ENCODE measurements at places on chromosomes 16 and 17.

DNA sequence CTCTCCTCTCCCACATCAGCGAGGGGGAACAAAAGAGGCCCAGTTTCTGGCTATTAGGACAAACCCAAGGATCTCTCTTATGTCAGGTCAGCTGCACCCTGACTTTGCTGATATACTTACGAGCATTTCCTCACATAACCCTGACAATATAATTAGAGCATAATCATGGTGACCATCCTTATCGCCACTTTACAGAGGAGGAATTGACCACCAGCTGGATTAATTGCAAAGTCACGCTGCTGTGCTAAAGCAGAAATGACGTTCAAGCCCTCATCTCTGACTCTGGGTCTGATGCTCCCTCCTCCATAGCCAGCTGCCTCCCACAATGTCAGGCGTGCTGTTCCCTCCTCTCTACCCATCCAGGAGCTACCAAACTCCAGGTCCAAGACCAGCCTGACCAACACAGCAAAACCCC, 42.6 kb downstream of the TRARG1 start:
- peak; percentile 57 for DNase-seq

DNA sequence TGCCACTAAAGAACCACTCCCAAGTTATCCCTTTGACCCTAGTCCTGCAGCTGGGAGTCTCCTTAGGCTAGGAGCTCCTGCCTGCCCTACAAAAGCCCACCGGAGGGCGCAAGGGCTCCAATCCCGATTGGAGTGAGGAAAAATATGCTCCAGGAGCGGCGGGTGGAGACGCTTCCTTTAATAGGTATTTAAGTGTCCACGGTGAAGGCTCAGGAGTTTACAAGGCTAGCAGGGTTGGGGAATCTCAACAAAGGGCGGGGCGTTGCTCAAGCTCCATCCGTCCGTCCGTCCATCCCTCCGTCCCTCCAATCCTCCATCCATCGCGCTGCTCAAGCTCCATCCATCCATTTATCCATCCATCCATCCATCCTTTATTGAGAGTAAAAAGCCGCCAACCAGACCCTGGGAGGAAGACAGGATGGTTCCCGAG, 556 bp upstream of the SPNS1 start:
- DNase-seq, result peak; percentile 35

DNA sequence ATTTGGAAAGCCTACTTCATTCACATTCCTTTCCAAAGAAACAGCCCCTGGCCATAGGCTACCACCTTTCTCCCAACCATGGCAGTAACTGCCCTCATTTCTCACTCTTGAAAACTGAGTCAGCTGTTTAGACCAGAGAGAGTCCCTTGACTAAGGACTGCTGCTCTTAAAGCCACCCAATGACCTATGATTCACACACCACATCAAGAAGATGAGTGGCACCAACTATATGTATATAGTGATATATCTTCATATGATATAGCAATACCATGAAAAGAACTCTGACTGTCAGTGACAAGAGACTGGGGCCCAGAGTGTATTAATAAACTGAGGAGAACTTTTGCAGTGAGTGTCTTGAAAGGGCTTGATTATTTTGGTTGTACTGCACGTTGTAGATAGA, 404.5 kb upstream of the ASIC2 start:
- no peak for DNase-seq

- DNase-seq, result no peak
These were observed 868 bp downstream of the KCNJ12 start for GRCh38 chr17:21376759-21377690.

GRCh38 chr16:66143415-66143814, 223.1 kb upstream of the CDH5 start:
- DNase-seq, result no peak

DNA sequence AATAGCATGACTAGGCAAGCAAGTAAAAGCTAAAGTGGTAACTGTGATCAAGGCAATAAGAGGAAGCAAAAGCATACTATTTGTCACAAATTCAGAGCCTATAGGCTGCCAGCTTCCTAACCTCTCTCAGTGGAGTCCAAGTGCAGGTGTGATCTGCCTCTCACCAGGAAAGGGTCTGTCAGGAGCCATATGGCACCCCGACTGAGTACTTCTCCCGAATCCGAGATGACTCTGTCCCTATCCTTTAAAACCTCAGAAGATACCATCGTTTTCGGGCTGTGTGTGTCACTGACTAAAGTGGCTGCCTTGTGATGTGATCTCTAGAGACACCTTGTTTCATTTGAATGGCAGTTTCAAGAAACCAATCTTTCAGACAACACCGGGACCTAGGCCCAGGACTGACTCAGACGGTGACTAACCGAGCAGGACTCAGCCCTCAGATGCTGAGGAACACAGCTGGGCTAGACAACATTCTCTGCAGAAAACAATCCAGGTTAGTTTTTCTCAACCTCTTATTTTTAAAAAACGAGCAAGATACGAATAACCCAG, 63.6 kb downstream of the SMG6 start:
- no peak for DNase-seq

GRCh38 chr16:12869698-12870427, 31.5 kb upstream of the SHISA9 start:
- no peak for DNase-seq

DNA sequence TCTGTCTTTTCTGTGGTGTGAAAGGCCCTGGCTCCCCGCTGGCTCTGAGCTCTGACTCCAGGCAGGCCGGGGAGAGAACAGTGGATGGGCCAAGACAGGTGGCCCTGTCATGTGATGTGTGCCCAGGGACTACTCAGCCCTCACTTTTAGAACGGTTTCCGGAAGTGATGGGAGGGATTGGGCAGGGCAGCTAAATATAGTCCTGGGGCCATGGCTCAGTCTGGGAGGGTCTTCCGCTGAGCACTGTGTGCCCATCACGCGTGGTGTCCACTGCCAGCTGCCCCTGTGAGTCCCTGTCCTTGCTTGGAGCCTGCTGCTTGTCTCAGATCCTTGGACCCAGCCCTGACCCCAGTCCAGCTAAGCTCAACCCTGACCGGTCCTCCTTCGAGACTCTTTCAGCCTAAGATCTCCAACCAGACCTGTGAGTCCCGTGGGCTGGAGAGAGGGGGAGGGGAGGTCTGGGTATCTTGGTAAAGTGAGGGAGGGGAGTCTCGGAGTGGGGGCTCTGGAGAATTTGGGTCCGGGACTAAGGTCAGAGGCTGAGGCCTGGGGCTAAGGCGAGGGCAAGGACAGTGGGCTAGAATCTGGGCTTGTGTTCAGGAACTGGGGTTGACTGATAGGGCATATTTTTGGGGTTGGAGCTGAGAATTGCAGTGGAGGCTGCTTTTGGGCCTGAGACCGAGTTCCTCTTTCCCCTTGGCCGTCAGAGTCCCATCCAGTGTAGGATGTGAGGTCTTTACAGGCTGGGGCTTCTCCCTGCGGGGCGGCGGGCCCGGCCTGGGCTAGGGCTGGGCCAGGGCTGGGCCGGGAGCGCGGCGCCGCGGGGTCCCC, at the start of gene TRIM72:
TSS of gene TRIM72 (plus strand) at position 243 of the 831 bp plus-strand sequence. CDS start 620 bp downstream, outside the sequence.
- DNase-seq, result no peak

- no peak for DNase-seq
These were observed 639 bp upstream of the TRIM65 start for GRCh38 chr17:75897160-75898019.

DNA sequence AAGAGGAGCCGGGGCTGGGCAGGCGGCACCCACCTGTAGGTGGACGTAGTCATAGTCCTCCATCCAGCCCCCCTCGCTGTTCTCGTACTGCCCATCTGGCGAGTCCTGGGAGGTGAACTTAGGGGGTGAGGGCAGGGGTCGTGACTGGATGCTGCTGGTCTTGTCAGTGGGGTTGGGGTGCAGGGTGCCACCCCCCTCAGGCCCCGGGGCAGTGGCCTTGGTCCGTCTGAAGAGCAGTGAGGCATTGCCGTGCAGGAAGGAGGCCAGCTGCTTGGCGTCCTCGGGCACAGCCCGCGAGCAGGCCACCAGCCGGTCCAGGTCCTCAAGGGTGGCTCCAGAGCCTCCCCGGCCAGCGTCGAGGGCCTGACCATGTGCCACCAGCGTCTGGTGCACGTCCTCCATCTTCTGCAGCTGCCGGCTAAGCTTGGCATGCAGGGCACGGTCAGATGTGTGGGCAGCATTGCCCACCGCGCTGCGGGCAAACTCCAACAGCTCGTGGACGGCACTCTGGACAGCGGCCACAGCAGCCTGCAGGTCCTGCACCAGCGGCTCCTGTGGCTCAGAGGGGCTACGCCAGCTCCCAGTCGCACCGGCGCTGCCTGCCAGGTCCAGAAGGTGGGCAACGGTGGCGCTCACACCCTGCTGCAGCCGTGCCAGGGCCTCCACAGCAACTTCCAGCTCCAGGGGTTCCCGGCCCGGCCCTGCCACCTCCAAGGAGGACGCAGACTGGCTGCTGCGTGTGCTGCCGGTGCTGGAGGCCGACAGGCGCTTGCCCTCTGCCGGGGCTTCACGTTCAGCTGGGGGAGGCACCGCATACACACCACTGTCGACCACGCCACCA, 16.3 kb downstream of the CTRB1 start:
- no peak for DNase-seq

DNA sequence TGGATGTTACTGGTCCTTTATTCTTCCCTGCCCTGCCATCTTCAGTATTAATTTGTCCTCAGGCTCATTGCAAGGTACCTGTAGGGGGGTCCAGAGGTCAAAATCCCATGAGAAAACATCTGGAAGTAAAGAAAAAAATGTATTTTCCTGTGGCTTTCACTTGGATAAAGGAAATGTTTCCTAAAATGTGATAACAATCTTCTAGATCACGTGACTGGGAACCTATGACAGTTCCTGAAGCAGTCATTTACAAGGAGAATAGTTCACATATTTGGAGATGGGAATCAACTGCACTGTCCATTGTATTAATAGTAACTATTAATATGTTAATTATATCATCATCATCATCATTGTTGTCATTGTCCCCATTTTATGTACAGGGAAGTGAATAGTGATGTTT, 915.1 kb upstream of the EEF2KMT start:
- DNase-seq, result no peak

DNA sequence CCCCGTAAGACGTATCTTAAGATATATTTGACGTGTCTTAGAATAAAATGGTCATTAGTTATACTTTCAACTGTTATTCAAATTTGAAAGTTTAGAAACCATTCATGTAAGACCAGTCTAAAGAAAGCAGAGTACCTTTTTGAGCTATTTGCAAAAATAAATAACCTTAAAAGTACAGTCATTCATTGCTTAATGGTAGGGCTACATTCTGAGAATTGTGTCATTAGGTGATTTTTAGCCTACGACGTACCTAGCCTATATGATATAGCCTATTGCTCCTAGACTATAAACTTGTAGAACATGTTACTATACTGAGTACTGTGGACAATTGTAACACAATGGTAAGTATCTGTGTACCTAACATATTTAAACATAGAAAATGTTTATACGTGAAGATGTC, 139.2 kb downstream of the PHKB start:
- no peak for DNase-seq

DNA sequence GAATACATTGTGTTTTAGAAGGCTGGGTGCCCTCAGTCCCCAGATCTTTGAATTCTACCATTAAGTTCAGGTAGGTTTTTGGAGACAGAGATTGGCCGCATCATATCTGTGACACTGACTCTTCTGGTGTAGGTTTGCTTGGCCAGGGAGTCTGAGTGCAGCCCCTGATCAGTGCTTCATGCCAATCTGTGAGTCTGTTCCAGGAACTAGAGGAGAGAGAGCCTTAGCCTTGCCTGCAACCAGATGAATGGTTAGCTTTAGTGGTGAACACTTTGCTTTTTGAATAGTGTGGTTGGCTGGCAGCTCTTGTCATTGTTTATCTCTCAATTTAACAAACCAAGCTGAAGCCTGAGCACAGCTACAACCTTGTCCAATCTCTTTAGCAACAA, 87.8 kb downstream of the PLXDC1 start:
- no peak for DNase-seq

DNA sequence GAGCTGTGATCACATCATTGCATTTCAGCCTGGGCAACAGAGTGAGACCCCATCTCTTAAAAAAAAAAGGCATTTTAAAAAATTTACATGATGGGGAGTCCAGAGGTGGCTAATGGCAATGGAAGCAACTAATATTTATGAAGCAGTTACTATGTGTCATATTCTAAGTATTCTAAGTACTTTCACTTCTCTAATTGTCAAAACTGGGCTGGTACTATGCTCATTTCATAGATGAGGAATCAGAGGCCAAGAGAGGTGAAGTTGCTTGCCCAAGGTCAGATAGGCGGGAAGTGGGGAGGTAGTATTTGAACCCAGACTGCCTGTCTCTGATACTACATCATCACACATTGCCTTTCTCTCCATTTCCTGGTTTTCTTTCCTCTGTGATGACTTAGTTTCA, 50.7 kb downstream of the SLC5A11 start:
- DNase-seq, result no peak

- no peak for DNase-seq
These were observed 2.9 kb upstream of the NAGS start for GRCh38 chr17:44001461-44001920.

GRCh38 chr17:68197997-68198930, 49.6 kb upstream of the AMZ2 start:
- no peak for DNase-seq

GRCh38 chr17:47831934-47832327, 461 bp downstream of the LRRC46 start:
- no peak for DNase-seq

- no peak for DNase-seq
These were observed 8.5 kb upstream of the JPH3 start for GRCh38 chr16:87593710-87594258.

DNA sequence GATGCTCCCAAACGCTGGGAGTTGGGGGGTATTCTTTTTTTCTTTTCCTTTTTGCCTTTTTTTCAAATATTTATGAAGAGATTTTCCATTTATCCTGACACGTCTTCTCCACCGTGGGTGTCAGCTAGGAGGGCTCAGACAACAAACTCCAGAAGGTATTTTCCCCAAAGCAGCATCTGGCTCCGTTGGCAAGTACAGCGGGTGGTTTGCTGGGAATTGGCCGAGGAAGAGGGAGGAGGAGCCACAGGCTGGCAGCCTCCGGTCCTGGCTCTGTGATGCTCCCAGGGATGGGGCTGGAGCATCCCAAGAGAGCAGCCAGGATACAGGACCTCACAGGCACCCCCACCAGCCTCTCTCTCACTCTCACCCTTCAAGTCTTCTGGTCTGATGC, 10.9 kb upstream of the CACNG4 start:
- no peak for DNase-seq

DNA sequence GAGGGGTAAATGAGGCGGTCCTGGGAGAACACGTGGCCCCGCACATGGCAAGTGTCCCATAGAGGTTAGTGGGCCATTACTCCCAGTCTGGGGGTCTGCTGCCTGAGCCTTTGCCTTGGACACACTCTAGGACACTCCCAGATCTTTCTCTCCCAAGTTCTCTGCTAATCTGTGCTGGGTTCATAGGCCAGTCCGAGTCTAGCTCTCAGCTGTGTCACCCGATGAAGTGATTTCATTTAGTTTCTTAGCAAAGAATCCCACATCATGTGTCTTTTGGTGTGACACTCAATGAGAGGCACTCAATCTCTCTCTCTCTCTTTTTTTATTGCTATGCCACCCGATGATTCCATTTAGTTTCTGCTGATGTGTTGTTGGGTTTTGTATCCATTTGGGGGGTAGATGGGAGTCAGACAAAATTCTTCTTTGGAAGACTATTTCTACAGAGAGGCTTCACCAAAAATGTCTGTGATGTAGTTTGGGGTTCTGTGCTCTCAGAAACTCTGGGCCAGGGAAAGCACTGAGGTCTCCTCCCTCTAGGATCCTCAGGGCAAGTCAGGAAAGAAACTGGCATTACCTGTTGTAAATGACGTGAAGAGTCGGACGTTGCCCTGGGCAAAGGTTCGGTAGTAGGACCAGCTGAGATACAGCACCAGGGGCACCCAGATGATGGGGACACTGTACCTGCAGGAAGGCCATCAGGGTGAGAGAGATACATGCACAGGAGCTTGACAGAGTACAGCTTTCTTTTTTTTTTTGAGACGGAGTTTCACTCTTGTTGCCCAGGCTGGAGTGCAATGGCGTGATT, 25.2 kb upstream of the MLKL start:
- no peak for DNase-seq

GRCh38 chr16:78184238-78185183, 85.1 kb downstream of the WWOX start:
- DNase-seq, result no peak

Data from hematopoietic multipotent progenitor cell treated with erythropoietin and hydrocortisone succinate and interleukin-3 and kit ligand, for 15 days (in vitro differentiated cells).